Motor neuron (in vitro differentiated cells): ENCODE measurements at places on chromosomes 7 and 10. TPM values are rescaled to one million over a fixed set of nuclear protein-coding genes. Genes with fewer than 3 reads are reported as not detected.

Gene HHEX
- 0.54 and 0.56 TPM in 2 replicates for total RNA-seq

Gene SPDYE2B
- total RNA-seq, result not detected in 2 replicates

DNA sequence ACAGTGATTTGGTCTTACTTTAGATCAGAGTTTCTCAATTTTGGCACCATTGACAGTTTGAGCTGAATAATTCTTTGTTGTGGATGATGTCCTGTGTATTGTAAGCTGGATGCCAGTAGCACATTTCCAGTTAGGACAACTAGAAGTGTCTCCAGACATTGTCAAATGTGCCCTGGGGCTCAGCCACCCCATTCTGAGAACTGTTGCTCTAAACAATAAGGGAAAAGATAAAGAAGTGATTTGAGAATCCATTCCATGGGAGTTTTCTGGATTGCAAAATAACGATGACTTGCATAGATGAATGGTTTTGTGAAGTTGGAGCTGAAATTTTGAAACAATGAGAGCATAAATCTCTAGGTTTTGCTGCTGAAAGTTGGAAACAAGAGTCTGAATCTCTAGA lies 44.6 kb downstream of the NUP205 start:
- ATAC-seq, result peak; percentile 31

DNA sequence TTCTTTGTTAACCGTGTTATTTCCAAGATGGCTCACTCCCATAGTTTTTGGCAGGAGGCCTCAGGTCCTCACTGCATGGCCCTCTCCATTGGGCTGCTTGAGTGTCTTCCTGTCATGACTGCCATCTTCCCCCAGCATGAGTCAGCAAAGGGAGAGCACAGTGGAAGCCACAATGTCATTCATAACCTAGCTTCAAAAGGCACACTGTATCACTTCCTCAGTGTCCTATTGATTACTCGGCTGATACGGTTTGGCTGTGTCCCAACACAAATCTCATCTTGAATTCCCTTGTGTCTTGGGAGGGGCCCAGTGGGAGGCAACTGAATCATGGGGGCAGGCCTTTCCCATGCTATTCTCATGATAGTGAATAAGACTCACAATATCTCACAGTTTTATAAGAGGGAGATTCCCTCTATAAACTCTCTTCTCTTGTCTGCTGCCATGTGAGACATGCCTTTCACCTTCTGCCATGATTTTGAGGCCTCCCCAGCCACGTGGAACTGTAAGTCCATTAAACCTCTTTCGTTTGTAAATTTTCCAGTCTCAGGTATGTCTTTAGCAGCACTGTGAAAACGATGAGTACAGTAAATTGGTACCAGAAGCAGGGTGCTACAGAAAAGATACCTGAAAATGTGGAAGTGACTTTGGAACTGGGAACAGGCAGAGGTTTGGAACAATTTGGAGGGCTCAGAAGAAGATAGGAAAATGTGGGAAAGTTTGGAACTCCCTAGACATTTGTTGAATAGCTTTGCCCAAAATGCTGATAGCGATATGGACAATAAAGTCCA lies 106.5 kb downstream of the PRLHR start:
- ATAC-seq, result no peak

GRCh38 chr10:99443500-99443899 lies 13.1 kb upstream of the GOT1 start:
- ATAC-seq, result no peak

GRCh38 chr7:81767926-81768325 lies 1.9 kb downstream of the HGF start:
- no peak for ATAC-seq

DNA sequence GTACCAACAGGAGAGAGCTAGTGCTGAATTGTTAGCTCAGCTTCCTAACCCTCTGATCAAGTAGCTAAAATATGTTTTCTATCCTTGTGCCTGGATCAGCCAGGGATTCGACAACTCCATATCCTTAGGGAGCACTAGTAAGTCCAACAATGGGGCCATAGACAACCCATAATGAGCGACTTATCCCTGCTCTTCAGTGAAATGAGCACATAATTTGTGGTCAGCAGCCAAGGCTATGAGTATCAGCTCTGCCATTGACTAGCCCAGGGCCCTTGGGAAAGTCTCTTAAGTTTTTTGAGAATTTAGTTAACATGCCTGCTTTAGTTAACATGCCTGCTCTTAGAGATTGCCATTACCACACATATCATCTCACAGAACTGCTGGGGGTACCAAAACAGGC lies 39.3 kb downstream of the COL1A2 start:
- ATAC-seq, result no peak

GRCh38 chr7:130875901-130876300 lies 141.9 kb upstream of the KLF14 start:
- ATAC-seq, result no peak

Gene TSPAN12
- total RNA-seq, result 4.8 and 6.1 TPM in 2 replicates

Gene MMRN2
- 24.6 and 26.6 TPM in 2 replicates for total RNA-seq

Gene CHST3
- 15.1 and 15.9 TPM in 2 replicates for total RNA-seq

Gene ZNF722
- not detected in 2 replicates for total RNA-seq

DNA sequence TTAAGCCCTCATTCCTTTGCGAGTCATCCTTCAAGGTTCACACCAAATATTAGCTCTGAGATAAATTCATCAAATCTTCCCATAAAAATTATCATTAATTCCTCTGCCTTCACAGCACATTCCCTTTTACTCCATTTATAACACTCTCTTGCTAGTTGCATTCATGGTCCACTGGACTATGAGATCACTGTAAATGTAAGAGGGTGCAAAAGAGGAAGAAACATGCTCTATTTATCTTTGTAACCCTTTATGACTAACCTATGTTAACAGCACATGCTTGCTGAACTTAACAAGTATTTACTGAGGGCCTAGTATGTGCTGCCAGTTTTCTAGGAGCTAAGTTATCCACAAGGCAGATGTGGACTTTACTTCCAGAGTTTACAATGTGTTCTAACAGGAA lies 86.7 kb upstream of the TMEM168 start:
- ATAC-seq, result no peak

DNA sequence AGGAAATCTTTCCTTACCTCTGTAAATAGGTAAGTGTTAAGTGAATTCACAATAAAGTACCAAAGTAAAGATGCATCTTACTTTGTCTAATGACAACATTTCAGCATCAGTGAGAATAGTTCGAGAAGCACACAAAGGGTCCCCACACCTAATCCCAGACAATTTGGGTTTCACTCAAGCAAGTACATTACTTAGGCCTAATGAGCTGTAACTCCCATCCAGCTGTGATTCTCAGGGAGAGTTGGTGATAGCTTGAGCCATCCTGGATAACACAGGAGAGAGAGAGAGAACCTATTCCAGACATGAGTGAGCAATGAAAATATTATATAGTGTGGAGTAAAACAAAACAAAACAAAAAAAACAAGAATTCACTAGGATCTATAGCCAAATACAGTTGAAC lies 149.1 kb upstream of the NRG3 start:
- no peak for ATAC-seq

GRCh38 chr10:100912013-100912604 lies 654 bp upstream of the SLF2 start:
- ATAC-seq, result no peak

GRCh38 chr10:23067939-23068775 lies 27.2 kb upstream of the MSRB2 start:
- ATAC-seq, result peak; percentile 75

- peak; percentile 90 for ATAC-seq
Measured at GRCh38 chr10:49001870-49002672, 62.4 kb upstream of the LRRC18 start.

- ATAC-seq, result peak; percentile 85
Measured at GRCh38 chr7:141563956-141564623, 12.9 kb downstream of the AGK start.

DNA sequence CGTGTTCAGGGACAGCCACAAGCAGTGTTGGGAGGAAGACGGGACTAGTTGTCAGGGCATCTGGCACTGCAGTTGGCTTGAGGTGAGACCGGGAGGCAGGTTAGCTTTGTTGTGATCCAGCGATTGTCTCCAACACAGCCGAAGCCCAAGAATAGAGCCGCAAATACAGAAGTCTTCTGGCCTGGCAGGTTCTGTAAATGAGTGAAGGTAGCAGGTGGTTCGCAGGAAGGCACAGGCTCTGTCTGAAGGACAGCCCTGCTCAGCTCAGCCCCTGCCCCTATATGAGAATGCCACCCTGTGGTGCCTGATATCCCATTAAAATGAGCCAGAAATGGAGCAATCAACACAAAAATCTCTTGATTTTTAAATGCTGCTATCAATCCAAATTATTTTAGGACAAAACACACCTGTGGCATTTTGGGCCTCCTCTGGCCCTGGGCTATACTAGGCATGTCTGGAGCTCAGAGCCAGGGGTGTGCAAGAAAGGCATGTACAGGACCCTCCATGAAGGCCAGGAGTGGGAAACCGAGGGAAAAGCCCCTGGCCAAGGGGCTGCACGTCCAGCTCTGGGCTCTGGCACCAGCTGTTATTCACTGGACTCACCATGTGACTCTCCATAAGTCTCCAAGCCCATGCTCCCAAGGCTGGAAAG lies 11.2 kb upstream of the C10orf71 start:
- ATAC-seq, result no peak

Gene CYP3A4
- total RNA-seq, result 0.15 TPM in 1 of 2 replicates, not detected in the other

- no peak for ATAC-seq
Measured at GRCh38 chr7:41706228-41706930, 3.5 kb upstream of the INHBA start.

Gene RBP3
- total RNA-seq, result 0.04 and 0.05 TPM in 2 replicates

- peak; percentile 96 for ATAC-seq
Measured at GRCh38 chr7:44615149-44615611, 8.8 kb downstream of the OGDH start.

DNA sequence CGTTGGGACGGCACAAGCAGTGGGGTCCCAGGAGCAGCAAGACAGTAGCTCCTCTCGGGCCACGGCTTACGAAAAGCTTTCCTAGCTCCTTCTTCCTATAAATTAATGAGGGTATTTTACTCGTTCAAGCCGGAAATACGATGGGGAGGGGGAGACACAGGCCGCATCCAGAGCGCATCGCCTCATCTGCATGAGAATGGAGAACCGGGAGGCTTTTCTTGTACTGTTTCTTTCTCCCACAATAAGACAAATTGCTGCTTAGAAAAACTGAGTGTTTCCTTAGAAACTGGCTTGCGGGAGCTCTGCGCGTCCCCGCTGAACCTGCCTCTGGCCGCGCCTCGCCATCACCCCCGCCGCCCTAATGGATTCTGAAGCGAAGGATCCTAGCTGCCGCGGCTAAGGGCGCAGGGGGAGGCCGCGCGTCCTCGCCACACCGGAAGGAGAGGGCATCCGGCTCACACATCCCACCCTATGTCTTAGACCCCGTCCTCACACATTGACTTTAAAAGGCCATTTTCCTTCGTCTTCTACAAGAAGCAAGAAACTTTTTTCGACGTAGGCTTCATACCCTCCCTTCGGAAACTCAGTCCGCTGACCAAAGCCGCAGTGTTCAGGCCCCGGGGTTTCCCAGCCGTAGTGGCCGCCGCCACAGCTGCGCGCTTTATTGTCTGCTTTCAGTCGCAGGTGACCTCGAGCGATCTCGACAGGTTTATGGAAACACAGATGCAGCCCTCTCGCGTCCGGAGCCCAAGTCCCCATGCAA lies 8.8 kb downstream of the NXPH1 start:
- peak; percentile 68 for ATAC-seq

Gene TMEM229A
- not detected in 2 replicates for total RNA-seq

GRCh38 chr10:70775679-70776454 lies 9.3 kb downstream of the TBATA start:
- no peak for ATAC-seq

DNA sequence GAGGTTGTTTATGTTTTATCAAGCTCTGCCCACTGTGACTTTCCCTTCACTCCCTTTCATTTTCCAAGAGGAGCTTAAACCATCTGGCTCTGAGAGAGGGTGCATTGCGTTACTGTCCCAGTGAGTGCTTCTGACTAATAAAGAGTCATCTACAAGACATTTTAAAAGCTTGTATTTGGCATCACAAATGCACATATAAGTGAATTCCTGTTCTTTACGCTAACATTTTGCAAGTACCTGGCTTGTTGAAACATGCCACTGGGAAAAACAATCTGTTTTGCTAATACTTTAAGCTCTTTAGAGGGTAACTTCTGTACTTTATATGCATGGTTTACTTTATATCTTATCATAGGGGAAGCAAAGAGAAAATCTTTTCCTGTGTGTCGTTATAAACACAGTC lies 534.6 kb upstream of the POM121L12 start:
- no peak for ATAC-seq

Gene ATRNL1
- total RNA-seq, result 26.4 and 29.6 TPM in 2 replicates

DNA sequence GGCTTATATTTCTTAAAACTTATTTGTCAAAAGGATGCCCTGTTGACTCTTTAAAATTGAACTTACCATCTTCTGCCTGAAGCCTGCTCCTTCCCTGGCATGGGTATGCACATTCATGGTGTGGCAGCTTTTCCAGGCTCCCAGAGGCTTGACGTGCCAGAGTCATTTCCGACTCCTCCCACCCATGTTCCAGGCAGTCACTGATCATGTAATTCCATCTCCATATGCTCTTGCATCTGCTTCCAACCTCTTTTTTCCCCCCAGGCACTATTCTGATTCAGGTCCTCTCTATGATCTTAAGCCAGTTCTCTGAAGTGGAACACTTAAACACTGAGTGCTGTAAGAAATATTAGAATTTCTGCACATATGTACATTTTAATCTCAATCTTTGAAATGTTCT lies 82.2 kb downstream of the CFAP58 start:
- ATAC-seq, result peak; percentile 99

Gene SSC4D
- 0.82 and 1.5 TPM in 2 replicates for total RNA-seq

DNA sequence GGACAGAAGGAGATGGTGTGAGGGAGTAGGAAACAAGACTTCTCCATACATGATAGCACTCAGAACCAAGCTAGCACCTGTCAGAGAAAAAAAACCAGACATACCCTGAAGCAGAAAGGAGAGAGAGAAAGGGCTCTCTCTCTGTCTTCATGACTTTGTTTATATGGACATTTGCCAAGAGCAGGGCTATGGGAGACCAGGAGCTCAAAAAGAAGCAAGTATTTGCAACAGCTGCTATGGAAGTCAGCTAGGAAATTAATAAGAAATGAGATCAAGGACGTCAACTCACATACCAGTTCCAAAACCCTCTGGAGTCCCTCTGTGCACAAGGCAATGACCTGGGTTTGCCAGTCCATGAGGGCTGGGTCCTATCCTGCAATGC lies 111.6 kb downstream of the SGMS1 start:
- no peak for ATAC-seq

GRCh38 chr10:37703833-37704382 lies 153.5 kb downstream of the ZNF248 start:
- no peak for ATAC-seq

GRCh38 chr10:103280506-103280905 lies 3.6 kb downstream of the INA start:
- ATAC-seq, result no peak

DNA sequence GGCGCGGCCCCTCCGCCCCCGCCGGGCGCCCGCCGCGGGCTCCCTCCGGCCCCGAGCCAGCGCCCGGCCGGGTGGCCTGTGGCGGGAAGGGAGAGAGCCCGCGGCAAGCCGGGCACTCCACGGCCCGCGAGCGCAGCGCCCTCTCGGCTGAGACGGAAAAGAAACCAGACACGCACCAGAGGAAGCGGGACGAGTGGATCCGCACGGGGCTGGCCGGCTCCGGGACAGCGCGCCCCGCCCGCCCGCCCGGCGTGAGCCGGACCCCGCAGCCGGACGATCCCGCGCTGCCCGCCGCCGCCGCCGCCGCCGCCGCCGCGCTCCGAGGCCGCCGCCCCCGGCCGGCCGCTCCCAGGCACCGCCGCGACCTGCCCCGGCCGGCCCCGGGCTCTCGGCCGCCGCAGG lies 300 bp downstream of the ARHGAP21 start:
- peak; percentile 4 for ATAC-seq
